ENCODE measurements at places on chromosomes 7 and 10. TPM values are rescaled to one million over a fixed set of nuclear protein-coding genes. Genes with fewer than 3 reads are reported as not detected.

DNA sequence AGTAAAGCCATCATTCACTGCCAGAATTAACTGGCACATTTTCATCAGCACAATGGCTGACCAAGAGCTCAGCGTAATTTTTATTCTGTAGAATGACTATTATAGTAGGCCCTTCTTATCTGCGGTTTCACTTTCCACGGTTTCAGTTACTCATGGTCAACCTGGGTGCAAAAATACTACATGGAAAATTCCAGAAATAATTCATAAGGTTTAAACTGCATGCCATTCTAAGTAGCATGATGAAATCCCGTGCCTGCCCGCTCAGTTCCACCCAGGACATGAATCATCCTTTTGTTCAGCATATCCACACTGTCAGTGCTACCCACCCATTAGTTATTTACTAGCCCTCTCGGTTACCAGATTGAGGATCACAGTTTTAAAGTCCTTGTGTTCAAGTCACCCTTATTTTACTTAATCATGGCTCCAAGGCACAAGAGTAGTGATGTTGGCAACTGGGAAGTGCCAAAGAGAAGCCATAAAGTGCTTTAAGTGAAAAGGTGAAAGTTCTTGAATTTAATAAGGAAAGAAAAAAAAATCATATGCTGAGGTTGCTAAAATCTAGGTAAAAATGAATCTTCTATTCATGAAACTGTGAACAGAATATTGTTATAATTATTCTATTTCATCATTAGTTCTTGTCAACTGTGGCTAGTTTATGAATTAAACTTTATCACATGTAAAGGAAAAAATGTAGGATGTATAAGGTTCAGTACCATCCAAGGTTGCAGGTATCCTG, 204.9 kb downstream of the DOCK4 start:
- DNase-seq, result no peak

DNA sequence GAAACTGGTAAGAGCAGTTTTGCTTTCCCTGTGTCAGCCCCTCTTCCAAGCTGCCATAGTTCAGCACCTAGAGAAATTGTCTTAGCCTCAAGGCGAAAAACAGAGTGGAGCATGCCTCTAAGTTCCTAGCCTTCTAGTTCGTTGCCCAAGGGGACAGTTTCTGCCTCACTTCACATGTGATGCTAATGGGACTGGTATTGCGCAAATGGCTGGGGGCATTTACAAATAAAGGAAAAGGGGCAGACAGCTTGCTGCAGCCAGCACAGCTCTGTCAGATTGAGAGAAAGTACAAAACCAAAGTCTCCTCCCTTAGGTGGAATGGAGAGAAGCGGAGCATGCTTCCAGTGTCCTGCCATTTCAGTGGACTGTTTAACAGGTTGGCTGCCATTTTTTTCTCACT, 567.7 kb downstream of the ETV1 start:
- no peak for DNase-seq

DNA sequence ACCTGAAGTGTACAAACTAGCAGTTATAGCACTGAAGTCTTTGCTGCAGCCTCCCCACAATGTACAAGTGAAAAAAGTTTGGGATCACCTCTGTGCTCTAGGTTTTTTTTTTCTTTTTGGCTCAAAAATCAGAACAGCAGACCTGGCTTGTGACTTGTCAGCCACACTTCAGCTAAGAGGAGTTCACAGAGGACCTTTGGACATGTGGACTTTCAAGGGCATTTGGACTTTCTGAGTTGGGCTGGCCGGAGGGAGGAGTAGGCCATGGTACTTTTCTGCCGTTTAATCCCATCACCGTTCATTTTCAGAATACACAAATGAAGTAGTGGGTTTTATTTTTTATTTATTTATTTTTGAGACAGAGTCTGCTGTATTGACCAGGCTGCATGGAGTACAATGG, 21.9 kb upstream of the ACSL5 start:
- DNase-seq, result no peak

The FKBP9 gene
- total RNA-seq, result 150 TPM

The AFAP1L2 gene
- total RNA-seq, result 144 TPM
